ENCODE measurements at places on chromosomes 13 and 19. TPM values are rescaled to one million over a fixed set of nuclear protein-coding genes. Genes with fewer than 3 reads are reported as not detected.

Gene LILRA6
- total RNA-seq: 1.5 TPM

Gene ATXN8OS
- total RNA-seq: not detected

Gene ZNF808
- 31.5 TPM for total RNA-seq

Gene GIPC1
- 57.5 TPM for total RNA-seq

Gene PSG3
- total RNA-seq: 2.0 TPM

Gene DCLK1
- 4.9 TPM for total RNA-seq

Gene MAST1
- 9.0 TPM for total RNA-seq

Gene VSIG10L
- total RNA-seq: 10.5 TPM

GRCh38 chr19:41566001-41566400, 10.0 kb upstream of the CEACAM21 start:
- peaks cover 4% of the 10 kb centered on the region for H3K4me1 ChIP-seq
- H3K27ac ChIP-seq: no peak overlapping the region
- H3K36me3 ChIP-seq: no peaks in the 10 kb centered on the region
- H3K27me3 ChIP-seq: no peaks in the 10 kb centered on the region
- no peak for DNase-seq

DNA sequence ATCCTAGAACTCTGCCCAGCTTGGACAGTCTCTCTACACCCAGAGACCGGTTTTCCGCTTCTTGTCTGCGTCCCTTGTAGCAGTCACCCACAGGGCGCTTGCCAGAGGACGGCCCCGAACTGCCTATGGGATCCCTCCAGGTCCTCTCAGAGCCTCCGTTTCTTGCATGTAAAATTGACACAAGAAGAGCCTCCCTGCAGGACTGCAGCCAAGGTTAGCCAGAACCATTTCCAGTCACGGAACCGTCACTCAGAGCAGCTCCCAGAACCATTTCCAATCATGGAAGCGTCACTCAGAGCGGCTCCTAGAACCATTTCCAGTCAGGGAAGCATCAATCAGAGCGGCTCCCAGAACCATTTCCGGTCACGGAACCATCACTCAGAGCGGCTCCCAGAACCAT, 65.5 kb downstream of the ATP11A start:
- H3K27ac ChIP-seq: no peak overlapping the region
- H3K4me1 ChIP-seq: peaks cover 17% of the 10 kb centered on the region
- no peak for DNase-seq

GRCh38 chr19:44149776-44150175, 8.4 kb downstream of the ZNF234 start:
- no peak overlapping the region for H3K27ac ChIP-seq
- H3K4me1 ChIP-seq: no peaks in the 10 kb centered on the region
- no peak for DNase-seq
- no peaks in the 10 kb centered on the region for H3K27me3 ChIP-seq
- no peak overlapping the region for H3K4me3 ChIP-seq
- H3K36me3 ChIP-seq: no peaks in the 10 kb centered on the region

DNA sequence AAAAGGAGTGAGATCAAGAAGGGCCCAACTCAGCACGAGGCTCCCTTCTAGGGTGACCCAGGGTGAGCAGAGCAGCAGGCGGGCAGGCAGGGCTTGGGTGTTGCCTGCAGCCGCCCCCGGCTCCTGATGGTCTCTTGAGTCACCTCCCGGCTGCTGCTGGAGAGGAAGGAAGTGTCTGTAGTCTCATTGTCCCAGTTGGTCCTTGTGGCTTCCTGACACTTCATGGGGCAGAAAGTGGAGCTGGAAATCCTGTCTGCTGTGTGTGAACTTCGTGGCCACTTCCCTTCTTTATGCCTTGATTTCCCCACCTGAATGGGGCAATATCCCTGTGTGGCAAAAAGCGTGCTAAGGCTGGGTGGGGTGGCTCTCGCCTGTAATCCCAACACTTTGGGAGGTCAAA, 2.5 kb downstream of the MAP1S start:
- H3K27me3 ChIP-seq: no peaks in the 10 kb centered on the region
- H3K27ac ChIP-seq: no peak overlapping the region
- no peak for DNase-seq
- no peak overlapping the region for H3K4me3 ChIP-seq
- H3K4me1 ChIP-seq: peaks cover 33% of the 10 kb centered on the region

DNA sequence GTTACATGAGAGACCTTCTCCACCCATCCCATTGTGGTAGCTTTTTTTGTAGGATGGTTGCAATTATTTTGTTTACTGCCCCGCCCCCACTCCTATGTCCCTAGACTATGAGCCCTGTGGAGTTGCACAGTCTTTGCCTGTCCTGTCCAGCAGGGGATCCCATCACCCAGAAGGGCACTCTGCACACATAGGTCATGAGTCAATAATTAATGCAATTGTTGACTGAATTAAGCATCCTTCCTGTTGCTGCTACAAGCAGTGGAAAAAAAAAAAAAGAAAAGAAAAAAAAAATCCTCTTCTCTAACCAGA, 14.2 kb downstream of the C19orf81 start:
- no peaks in the 10 kb centered on the region for H3K36me3 ChIP-seq
- no peak overlapping the region for H3K27ac ChIP-seq
- H3K4me3 ChIP-seq: no peak overlapping the region
- no peaks in the 10 kb centered on the region for H3K27me3 ChIP-seq
- no peaks in the 10 kb centered on the region for H3K4me1 ChIP-seq

DNA sequence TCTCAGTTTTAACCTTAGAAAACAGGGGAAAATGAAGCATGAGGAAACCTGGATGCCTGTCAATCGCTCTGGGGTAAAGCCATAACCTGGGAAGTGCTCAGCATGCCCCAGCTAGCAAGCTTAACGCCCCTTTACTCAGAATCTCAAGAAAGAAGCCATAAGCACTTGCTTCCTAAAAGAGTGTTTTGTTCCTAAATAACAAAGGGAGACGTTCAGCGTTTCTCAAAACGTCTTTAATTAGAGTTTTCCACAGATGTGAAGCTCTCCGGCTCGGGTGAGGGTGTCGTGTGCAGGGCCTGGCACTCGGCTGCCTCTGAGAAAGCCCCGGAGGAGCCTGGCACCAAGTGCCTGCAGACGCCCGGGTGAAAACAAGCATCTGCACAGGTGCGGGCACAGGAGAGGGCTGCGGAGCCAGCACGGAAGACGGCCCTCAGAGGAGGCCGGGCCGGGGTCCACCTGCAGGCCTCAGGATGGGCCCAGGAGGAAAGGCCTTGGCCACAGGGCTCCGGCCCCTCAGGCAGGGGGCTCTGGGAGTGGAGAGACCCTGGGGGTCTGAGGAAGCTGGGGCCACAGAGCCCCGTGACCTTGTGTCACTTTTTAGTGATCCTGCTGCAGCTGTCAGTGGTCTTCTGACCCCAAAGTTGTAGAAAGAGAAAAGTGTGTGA, 6.2 kb downstream of the GAS6 start:
- H3K36me3 ChIP-seq: no peaks in the 10 kb centered on the region
- H3K27ac ChIP-seq: peak overlapping the region; percentile 8
- H3K27me3 ChIP-seq: no peaks in the 10 kb centered on the region
- peaks cover 86% of the 10 kb centered on the region for H3K4me1 ChIP-seq
- peak; percentile 16 for DNase-seq
- H3K4me3 ChIP-seq: no peak overlapping the region

- no peak overlapping the region for H3K4me3 ChIP-seq
- H3K4me1 ChIP-seq: no peaks in the 10 kb centered on the region
- no peaks in the 10 kb centered on the region for H3K27me3 ChIP-seq
- H3K36me3 ChIP-seq: no peaks in the 10 kb centered on the region
- no peak for DNase-seq
Measured at GRCh38 chr19:53646144-53646543, 14.3 kb downstream of the DPRX start.

GRCh38 chr13:23632048-23632582, 61.9 kb downstream of the TNFRSF19 start:
- H3K27me3 ChIP-seq: no peaks in the 10 kb centered on the region
- peaks cover 55% of the 10 kb centered on the region for H3K4me1 ChIP-seq
- no peak overlapping the region for H3K27ac ChIP-seq
- no peaks in the 10 kb centered on the region for H3K36me3 ChIP-seq

- no peaks in the 10 kb centered on the region for H3K4me1 ChIP-seq
- no peak overlapping the region for H3K4me3 ChIP-seq
- H3K27ac ChIP-seq: no peak overlapping the region
- no peaks in the 10 kb centered on the region for H3K27me3 ChIP-seq
- peak; percentile 55 for DNase-seq
- no peaks in the 10 kb centered on the region for H3K36me3 ChIP-seq
Measured at GRCh38 chr19:42596391-42597072, 1.8 kb upstream of the CEACAM8 start.

- no peak overlapping the region for H3K4me3 ChIP-seq
- DNase-seq: peak; percentile 77
- H3K27me3 ChIP-seq: no peaks in the 10 kb centered on the region
- no peak overlapping the region for H3K27ac ChIP-seq
Measured at GRCh38 chr19:18456974-18457373, 19.0 kb upstream of the ISYNA1 start.

- no peak overlapping the region for H3K27ac ChIP-seq
- DNase-seq: no peak
- no peak overlapping the region for H3K4me3 ChIP-seq
- no peaks in the 10 kb centered on the region for H3K27me3 ChIP-seq
- no peaks in the 10 kb centered on the region for H3K4me1 ChIP-seq
Measured at GRCh38 chr13:28539625-28540286, 44.8 kb upstream of the FLT1 start.

- peaks cover 13% of the 10 kb centered on the region for H3K4me1 ChIP-seq
- peak; percentile 16 for DNase-seq
- no peak overlapping the region for H3K27ac ChIP-seq
- H3K4me3 ChIP-seq: no peak overlapping the region
- H3K36me3 ChIP-seq: no peaks in the 10 kb centered on the region
Measured at GRCh38 chr19:29805031-29805965, 6.5 kb upstream of the CCNE1 start.

DNA sequence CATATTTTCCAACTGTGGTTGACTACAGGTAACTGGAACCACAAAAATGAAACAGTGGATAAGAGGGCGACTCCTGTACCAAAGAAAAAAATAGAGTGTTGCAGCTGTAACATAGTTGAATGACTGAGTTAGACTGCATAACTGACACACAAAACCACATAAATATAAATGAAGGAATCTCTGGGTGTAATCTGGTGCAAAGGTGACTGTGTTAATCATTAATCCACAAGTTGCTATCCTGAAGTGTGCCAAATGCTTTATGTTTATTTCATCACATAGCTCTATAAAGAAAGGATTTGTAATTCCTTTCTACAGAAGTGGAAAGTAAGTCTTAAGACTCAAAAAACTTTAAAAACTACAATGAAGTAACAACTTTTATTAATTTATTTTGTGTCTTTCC, 6.0 kb upstream of the GJB2 start:
- no peaks in the 10 kb centered on the region for H3K27me3 ChIP-seq
- no peak for DNase-seq
- no peaks in the 10 kb centered on the region for H3K36me3 ChIP-seq
- no peak overlapping the region for H3K27ac ChIP-seq
- no peak overlapping the region for H3K4me3 ChIP-seq
- peaks cover 3% of the 10 kb centered on the region for H3K4me1 ChIP-seq

- no peak overlapping the region for H3K4me3 ChIP-seq
- no peaks in the 10 kb centered on the region for H3K36me3 ChIP-seq
- no peaks in the 10 kb centered on the region for H3K4me1 ChIP-seq
- no peak overlapping the region for H3K27ac ChIP-seq
Measured at GRCh38 chr13:111317042-111317550, 3.3 kb upstream of the TEX29 start.

GRCh38 chr19:58476498-58477015, 405 bp downstream of the ZNF446 start:
- peak overlapping the region; percentile 73 for H3K27ac ChIP-seq
- H3K36me3 ChIP-seq: no peaks in the 10 kb centered on the region
- peaks cover 16% of the 10 kb centered on the region for H3K4me1 ChIP-seq
- H3K27me3 ChIP-seq: no peaks in the 10 kb centered on the region

DNA sequence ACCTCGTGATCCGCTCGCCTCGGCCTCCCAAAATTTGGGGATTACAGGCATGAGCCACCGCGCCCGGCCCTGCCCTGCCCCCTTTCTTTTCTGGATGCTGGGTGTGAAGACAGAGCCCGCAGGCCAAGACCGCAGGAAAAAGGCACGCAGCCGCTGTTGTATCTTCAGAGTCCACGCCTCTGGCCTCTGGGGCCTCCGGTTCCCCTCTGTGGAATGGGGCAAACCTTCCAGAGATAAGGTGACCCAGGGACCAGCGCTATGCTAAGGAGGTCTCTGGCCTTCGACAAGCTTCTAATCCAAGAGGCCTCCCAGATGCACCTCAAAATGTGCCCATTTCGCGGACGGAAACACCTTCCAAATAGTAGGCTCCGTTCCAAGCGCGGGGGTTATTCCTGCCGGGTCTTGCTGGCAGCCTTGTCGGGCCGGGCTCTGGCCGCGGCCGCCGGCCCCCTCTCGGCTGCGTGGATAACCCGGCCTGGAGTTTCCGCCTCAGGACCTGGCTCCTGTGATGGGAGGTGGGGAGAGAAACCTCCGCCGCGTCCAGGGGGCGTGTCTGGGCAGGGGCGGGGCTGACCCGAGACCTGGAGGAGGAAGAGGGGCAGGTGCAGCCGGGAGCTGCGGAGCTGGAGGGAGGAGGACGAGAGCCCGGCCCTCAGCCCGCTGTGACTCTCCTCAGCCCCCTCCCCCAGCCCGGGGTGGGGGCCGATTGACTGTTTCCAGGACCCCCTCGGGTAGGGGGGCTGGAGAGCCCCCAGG, 13.1 kb downstream of the TJP3 start:
- no peaks in the 10 kb centered on the region for H3K36me3 ChIP-seq
- H3K27ac ChIP-seq: no peak overlapping the region
- peak; percentile 88 for DNase-seq

- DNase-seq: no peak
- H3K27me3 ChIP-seq: no peaks in the 10 kb centered on the region
- H3K4me1 ChIP-seq: peaks cover 13% of the 10 kb centered on the region
- H3K27ac ChIP-seq: no peak overlapping the region
- H3K4me3 ChIP-seq: peak overlapping the region; percentile 26
- no peaks in the 10 kb centered on the region for H3K36me3 ChIP-seq
Measured at GRCh38 chr19:8148410-8149260, 757 bp downstream of the FBN3 start.

GRCh38 chr19:3471954-3472655, 8.2 kb downstream of the SMIM24 start:
- H3K4me1 ChIP-seq: no peaks in the 10 kb centered on the region
- no peak for DNase-seq

DNA sequence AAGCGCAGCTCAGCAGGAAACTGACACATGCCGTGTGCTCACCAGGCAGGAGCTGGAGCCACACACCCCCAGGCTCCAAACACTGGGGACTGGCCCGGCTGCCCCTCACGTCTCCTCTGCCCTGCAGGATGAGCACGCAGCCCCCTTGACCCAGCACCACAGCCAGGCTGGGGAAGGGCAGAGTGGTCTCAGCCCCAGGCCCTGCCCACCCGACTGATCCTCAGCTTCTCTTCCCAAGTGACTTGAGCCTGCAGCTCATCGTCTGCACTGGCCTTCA, 20.3 kb downstream of the GRTP1 start:
- no peaks in the 10 kb centered on the region for H3K27me3 ChIP-seq
- H3K4me3 ChIP-seq: no peak overlapping the region
- H3K27ac ChIP-seq: no peak overlapping the region
- no peaks in the 10 kb centered on the region for H3K36me3 ChIP-seq
- no peaks in the 10 kb centered on the region for H3K4me1 ChIP-seq

DNA sequence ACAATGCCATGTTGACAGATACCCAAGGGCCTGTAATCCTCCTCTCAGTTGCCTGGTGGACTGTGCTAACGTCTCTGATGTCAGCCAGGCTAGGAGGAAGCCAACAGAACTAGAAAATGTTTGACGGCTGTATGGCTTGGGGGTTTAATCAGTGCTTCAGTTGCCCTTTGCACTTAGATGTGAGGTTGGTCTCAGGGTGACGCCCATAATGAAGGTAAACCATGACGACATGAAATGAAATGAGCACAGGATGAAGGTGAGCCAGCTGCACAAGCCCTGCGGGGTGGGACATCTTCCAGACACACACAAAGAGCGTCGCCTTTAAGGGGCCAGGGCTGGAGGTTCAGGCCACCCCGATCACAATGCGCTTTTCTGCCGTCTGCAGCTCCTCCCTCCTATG, 127.2 kb downstream of the CRYL1 start:
- DNase-seq: no peak
- no peak overlapping the region for H3K27ac ChIP-seq

GRCh38 chr19:13804830-13805683, 9.8 kb downstream of the ZSWIM4 start:
- H3K36me3 ChIP-seq: no peaks in the 10 kb centered on the region
- H3K27me3 ChIP-seq: no peaks in the 10 kb centered on the region
- no peak for DNase-seq
- no peak overlapping the region for H3K4me3 ChIP-seq

All from testis (tissue), 5 donors.